Cortex of kidney (tissue), 1 donor: ENCODE measurements at places on chromosomes 1 and 21.

- no peak for DNase-seq
Observed at GRCh38 chr1:59732214-59732955, 82.4 kb upstream of the HOOK1 start.

GRCh38 chr1:198830412-198830811 lies 191.6 kb downstream of the PTPRC start:
- no peak for DNase-seq

DNA sequence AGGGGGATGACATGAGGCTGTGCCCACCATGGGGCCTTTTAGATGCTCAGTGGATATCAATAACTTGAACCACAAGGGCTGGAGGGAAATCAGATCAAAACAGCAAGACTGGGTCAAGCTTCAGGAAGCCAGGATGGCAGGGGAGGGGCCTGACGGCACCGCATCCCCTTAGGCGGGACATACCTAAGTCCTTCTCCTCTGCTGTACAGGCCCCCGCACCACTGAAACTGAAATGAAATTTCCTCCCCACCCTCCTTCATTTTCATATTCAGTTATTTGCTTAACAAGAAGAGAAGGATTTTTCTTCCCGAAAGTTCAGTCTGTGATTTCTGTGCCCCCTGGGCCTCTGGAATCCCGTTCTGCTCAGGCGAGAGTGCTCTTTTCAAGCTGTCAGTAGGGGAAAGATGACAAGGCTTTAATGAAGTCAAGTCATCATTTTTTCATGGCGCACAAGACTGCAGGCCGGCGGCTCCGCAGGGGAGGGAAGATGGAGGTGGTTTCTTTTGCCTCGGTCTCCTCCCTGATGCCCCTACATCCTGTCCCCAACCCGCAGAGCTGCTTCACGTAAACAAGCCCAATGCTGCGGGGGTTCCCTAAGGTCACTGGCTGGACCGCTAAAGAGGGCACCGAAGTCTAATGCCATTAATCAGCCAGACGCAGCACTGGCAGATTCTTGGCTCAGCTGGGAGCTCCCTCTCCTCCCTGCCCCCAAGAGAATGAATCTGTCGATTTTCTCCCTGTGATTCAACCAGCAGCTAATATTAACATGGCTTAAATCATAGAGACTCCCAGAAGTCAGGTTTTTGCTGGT lies 264.8 kb downstream of the C1orf94 start:
- DNase-seq: no peak

- DNase-seq: no peak
Observed at GRCh38 chr1:15246960-15247614, at the start of gene FHAD1. TSS of gene FHAD1 (plus strand) at chr1:15247223. CDS start at chr1:15251785, 4,562 bp downstream.

GRCh38 chr1:115429884-115430283 lies 91.8 kb upstream of the NGF start:
- no peak for DNase-seq

DNA sequence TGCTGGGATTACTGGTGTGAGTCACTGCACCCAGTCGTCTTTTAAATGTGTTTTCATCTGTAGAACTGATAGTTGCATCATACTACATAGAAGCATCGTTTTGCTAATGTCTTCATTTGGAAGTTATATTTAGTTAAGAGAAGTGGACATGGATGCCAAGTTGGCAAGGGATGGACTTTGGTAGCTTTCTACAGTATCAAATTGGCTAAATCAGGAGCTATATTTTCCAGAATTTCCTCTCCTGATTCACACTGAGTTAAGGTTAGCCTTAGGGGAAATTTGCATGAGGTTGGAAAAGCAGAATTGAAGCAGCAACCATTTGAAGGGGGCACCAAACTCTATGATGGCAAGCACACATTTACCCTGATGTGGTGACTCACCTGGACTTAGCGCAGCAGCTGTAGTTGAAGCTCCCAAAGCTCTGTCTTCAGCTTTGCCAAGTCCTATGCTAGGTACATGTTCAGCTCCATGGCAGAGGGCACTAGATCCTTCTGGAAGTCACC lies 43.9 kb downstream of the DUSP10 start:
- no peak for DNase-seq
